Nephron progenitor cell (in vitro differentiated cells): ENCODE measurements at places on chromosomes 5 and 9.
A peak's percentile ranks its signal among the peaks of the same experiment; 100 is the strongest.

DNA sequence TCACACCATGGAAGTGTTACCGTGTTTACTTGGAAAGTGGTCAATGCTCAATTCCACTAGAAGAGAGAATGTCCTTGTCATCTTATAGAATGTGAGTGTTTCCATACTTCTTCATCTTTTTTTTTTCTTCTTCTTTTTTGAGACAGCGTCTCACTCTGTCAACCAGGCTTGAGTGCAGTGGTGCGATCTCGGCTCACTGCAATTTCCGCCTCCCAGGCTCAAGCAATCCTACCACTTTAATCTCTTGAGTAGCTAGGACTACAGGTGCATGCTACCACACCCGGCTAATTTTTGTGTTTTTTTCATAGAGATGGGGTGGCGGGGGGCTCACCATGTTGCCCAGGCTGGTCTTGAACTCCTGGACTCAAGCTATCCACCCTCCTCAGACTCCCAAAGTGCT lies 137.3 kb upstream of the PCA3 start:
- H3K4me1 ChIP-seq = peaks cover 5% of the 10 kb centered on the region
- DNase-seq = no peak
- H3K27me3 ChIP-seq = no peaks in the 10 kb centered on the region
- H3K27ac ChIP-seq = no peak overlapping the region
- H3K4me3 ChIP-seq = no peak overlapping the region
- H3K36me3 ChIP-seq = no peaks in the 10 kb centered on the region

- peaks cover 8% of the 10 kb centered on the region for H3K27me3 ChIP-seq
- peak overlapping the region; percentile 52 for H3K27ac ChIP-seq
- DNase-seq = no peak
- peaks cover 6% of the 10 kb centered on the region for H3K4me1 ChIP-seq
- no peak overlapping the region for H3K4me3 ChIP-seq
Observed at GRCh38 chr9:4514252-4515128, 24.2 kb downstream of the SLC1A1 start.

- H3K4me3 ChIP-seq = peak overlapping the region; percentile 71
- peak; percentile 40 for DNase-seq
- no peaks in the 10 kb centered on the region for H3K36me3 ChIP-seq
- no peak overlapping the region for H3K27ac ChIP-seq
- no peaks in the 10 kb centered on the region for H3K4me1 ChIP-seq
Observed at GRCh38 chr9:137162505-137163364, 7.1 kb downstream of the LRRC26 start.

- no peak for DNase-seq
- no peak overlapping the region for H3K27ac ChIP-seq
- H3K4me1 ChIP-seq = peaks cover 48% of the 10 kb centered on the region
- H3K4me3 ChIP-seq = no peak overlapping the region
- no peaks in the 10 kb centered on the region for H3K36me3 ChIP-seq
Observed at GRCh38 chr9:134179595-134179917, 15.2 kb upstream of the RNU6ATAC start.

GRCh38 chr5:168086104-168086610 lies 205.3 kb upstream of the WWC1 start:
- peaks cover 2% of the 10 kb centered on the region for H3K27me3 ChIP-seq
- H3K27ac ChIP-seq = peak overlapping the region; percentile 68
- H3K36me3 ChIP-seq = no peaks in the 10 kb centered on the region
- H3K4me1 ChIP-seq = peaks cover 31% of the 10 kb centered on the region
- H3K4me3 ChIP-seq = peak overlapping the region; percentile 4

GRCh38 chr9:76158713-76159112 lies 235.5 kb downstream of the RFK start:
- no peak overlapping the region for H3K27ac ChIP-seq
- no peak for DNase-seq
- peaks cover 73% of the 10 kb centered on the region for H3K36me3 ChIP-seq
- no peaks in the 10 kb centered on the region for H3K27me3 ChIP-seq
- no peak overlapping the region for H3K4me3 ChIP-seq

DNA sequence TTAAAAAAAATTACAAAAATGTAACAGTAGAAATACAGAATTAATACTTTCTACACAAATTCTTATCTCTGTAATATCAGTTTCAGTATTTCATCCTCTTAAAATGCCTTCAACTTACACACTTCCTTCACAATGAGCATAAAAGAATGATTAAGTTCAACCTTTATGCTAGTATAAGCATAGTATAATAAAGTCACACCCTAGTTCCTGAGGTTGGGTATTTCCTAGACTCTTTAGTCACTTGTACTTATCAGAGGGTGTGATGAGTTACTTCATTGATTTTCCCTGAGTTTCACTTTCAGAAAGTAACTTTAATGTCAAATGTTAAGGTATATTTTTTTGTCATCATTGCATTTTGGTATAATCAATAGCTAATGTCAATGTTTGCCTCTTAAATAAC lies 302.4 kb downstream of the PDE4D start:
- H3K4me3 ChIP-seq = no peak overlapping the region
- DNase-seq = no peak
- H3K4me1 ChIP-seq = peaks cover 27% of the 10 kb centered on the region
- H3K36me3 ChIP-seq = no peaks in the 10 kb centered on the region
- peaks cover 3% of the 10 kb centered on the region for H3K27me3 ChIP-seq

DNA sequence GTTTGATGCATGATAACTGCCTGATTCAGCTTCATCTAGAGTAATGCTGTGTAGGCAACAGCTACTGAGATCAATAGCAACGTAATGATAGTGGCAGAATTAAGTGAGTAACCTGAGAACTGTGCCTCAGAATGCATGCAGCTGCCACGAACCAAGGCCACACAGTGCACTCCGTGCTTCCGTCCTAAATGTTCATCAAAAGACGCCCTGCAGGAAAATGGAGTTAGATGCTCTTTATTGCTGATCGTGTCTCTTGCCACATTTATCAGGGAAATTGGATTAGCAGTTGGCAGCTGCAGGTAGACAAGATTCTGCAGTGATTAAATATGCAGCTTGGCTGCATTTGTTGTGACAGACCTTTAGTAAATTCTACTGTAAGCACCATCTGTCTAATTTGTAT lies 107.7 kb upstream of the TLX3 start:
- H3K27ac ChIP-seq = no peak overlapping the region
- H3K4me1 ChIP-seq = peaks cover 31% of the 10 kb centered on the region
- H3K4me3 ChIP-seq = no peak overlapping the region
- peak; percentile 15 for DNase-seq
- no peaks in the 10 kb centered on the region for H3K27me3 ChIP-seq

DNA sequence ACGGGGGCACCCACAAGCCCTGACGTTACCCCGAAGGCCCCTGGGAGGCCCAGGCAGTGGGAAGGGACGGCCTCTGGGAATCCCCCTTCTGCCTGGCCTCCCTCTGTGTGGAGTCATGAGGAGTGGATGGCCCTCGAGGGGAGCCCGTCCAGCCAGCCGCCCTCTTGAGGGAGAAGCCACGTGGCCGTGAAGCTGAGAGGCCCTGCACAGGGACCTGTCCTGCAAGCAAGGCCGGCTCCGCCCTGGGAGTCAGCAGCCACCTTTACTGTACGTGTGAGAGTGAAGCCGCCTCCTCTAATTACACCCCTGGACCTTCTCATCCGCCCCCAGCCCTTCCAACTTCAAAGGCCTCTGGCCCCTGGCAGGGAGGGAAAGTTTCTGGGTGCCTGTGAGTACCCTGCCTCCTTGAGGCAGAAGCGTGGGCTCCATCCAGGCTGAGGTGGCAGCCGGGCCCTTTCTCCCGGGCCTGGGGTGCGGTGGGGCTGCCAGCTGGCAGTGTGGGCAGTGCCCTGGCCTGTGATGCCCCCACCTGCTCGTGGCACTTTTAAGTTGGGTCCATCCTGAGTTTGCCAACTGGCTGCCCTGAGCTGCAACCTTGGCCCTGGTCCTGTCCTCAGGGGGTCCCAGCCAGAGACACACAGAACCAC lies 55.9 kb upstream of the EGFL7 start:
- H3K4me1 ChIP-seq = peaks cover 63% of the 10 kb centered on the region
- no peak overlapping the region for H3K4me3 ChIP-seq
- no peaks in the 10 kb centered on the region for H3K36me3 ChIP-seq
- H3K27ac ChIP-seq = no peak overlapping the region

DNA sequence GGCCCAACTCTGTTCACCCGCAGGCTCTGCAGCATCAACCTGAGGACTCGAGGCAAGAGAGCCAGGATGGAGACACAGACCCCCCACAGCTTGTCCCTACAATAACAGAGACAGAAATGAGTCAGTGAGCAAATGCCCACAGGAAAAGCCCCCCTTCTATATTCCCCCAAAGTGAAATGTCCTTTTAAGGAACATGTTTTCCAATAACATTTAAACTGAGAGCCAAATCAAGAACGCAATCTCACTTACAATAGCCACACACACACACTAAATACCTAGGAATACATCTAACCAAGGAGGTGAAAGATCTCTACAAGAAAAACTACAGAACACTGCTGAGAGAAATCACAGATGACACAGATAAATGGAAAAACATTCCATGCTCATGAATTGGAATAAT lies 49.0 kb downstream of the TEX10 start:
- H3K27me3 ChIP-seq = no peaks in the 10 kb centered on the region
- H3K36me3 ChIP-seq = peaks cover 92% of the 10 kb centered on the region
- H3K27ac ChIP-seq = peak overlapping the region; percentile 7
- DNase-seq = no peak

- H3K4me3 ChIP-seq = no peak overlapping the region
- no peaks in the 10 kb centered on the region for H3K36me3 ChIP-seq
- H3K4me1 ChIP-seq = peaks cover 16% of the 10 kb centered on the region
- H3K27ac ChIP-seq = peak overlapping the region; percentile 74
Observed at GRCh38 chr5:173477345-173478040, 139.0 kb downstream of the BOD1 start.

DNA sequence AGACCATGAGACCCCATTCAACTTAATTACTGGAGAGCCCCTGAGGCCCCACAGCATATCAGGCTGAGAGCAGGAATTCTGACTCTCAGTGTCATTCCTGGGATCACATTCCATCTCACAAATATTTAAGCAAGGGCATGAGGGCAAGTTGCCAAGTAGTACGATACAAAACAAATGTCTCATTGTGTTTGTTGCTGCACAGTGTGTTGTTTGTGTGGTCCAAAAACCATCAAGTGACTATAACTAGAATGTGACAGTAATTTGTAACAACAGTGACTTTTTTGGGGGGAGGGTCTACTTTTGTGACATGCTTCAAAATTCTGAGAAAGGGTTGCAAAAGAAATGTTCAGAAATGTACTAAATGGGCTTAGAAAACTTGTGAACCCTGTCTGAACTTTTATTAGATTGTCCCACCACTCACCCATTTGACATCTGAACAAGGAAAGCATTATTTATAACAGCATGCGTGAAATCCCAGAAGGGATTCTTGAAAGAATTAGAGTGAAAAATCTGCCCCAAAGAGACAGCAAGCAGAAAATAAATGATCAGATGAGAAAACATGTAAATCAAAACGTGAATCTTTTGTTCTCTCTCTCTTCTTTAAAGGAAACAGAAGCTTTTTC lies 347.0 kb downstream of the NTRK2 start:
- H3K4me1 ChIP-seq = peaks cover 30% of the 10 kb centered on the region
- no peak overlapping the region for H3K27ac ChIP-seq
- no peak overlapping the region for H3K4me3 ChIP-seq
- H3K36me3 ChIP-seq = no peaks in the 10 kb centered on the region
- DNase-seq = no peak

DNA sequence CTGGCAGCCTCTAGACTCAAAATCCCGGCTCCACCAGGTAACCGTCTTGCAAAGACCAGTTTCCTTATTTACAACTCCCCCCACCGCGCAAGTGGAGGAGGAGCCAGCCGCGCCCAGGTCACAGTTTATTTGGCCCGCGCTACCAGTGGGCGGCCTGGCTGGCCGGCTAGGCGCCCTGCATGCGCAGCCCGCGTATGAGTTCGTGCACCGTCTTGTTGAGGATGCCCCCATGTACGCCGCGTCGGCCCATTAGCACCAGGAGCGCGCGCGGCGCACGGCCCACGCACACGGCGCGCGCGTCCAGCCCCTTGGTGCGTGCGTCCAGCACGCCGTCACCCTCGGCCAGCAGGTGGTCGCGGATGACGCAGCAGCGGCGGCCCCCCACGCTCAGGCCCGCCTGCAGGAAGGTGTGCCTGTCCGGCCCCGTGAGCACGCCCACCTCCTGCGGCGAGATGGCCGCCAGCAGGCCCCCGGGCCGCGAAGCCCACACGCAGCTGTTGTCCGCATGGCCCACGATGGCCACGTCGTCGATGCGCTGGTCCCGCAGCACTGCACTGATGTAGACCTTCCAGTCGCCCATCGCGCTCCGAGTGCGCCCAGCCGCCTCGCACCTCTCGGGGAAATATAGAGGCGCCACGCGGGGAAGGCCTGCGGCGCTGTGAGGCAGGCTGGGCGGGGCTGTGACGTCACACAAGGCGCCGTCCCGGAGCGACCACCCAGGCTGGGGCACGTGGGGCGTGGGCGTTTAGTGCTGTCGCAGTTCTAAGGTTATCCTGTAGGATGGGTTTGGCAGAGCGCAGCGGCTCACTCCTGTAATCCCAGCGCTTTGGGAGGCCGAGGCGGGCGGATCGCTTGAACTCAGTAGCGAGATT lies at the start of gene PFN3:
Gene PFN3 (minus strand): TSS at position 665 of the 872 bp plus-strand sequence. CDS start 85 bp downstream, at position 580.
- H3K4me3 ChIP-seq = no peak within 1 kb of the TSS
- H3K27ac ChIP-seq = no peak within 1 kb of the TSS
- peaks cover 16% of the 10 kb centered on the region for H3K4me1 ChIP-seq
- DNase-seq = no peak
- H3K27me3 ChIP-seq = peaks cover 56% of the 10 kb centered on the region

DNA sequence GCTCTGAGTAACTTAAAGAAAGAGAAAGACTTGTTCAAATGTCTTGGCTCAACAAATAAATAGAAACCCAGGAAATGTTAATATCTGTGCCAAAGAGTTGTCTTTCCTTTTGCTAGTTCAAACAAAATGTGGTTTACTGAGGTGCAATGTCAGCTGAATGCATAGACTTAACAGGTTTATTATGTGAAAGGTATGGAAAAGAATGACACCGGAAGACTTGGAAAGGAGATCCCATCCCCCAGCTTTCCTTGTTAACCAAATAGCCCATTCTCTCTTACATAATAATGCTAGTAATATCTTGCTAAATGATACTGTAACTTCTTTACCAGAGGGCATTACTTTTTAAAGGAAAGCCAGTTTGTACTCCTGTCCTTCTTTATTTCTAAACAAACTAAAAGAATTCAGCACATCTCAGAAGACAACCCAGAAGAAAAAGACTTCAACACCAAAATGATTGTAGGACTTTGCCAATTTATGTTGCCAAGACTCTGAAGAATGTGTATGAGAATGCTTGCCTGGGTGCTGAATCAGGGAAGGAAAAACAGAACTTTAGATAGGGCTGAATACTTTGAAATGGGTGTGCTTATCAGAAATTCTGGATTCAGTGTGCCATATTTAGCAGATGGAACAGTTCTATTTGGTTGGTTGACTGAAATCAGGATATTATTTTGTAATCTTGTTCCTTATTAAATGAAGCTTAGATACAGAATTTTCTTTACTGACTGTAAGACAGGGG lies 344.1 kb downstream of the TMEM38B start:
- H3K4me1 ChIP-seq = peaks cover 10% of the 10 kb centered on the region
- no peak for DNase-seq
- no peaks in the 10 kb centered on the region for H3K27me3 ChIP-seq
- H3K4me3 ChIP-seq = no peak overlapping the region
